CD8-positive, alpha-beta memory T cell (primary cell): ENCODE measurements at places on chromosomes 1 and 21. TPM values are rescaled to one million over a fixed set of nuclear protein-coding genes. Genes with fewer than 3 reads are reported as not detected.

The FAM229A gene
- total RNA-seq: 5.2 TPM

GRCh38 chr1:115771847-115772457 is 3.4 kb upstream of the CASQ2 start:
- no peak for DNase-seq
- no peaks in the 10 kb centered on the region for H3K4me1 ChIP-seq
- H3K27me3 ChIP-seq: no peaks in the 10 kb centered on the region
- no peaks in the 10 kb centered on the region for H3K36me3 ChIP-seq

DNA sequence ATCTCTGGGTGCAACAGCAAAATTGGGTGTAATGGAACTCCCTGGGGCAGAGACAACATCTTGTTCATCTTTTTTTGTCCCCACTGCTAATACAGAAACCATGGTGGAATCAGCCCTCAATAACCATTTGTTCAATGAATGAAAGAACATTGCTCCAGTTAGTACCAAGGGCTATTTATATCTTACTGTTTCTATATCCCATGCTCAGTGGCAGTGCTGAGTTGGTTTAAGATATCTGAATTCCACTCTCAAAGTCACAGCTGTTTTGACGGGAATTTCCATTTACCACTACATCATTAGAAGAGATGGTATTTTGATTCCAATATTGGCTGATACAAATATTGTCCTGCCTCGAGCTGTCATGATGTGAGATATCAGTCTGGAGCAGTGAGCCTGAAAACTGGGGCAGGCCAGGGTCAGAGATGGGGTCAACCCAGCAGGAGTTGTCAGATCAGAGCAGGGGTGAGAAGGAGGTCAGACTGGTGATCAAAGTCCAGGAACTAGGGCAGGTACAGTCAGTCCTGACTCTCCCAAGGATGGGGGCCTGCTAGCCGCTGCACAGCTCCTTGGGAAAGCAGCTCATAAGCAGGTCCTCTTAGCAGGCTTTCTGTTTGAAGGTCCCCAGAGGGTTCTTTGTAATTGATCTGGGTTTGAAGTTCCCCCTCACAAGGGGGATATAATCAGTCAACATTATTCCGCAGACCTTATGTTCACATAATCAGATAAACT is 5.8 kb upstream of the PHC2 start:
- no peak for DNase-seq
- no peaks in the 10 kb centered on the region for H3K4me1 ChIP-seq
- no peaks in the 10 kb centered on the region for H3K36me3 ChIP-seq
- no peak overlapping the region for H3K4me3 ChIP-seq

- no peaks in the 10 kb centered on the region for H3K27me3 ChIP-seq
- no peaks in the 10 kb centered on the region for H3K36me3 ChIP-seq
- DNase-seq: no peak
- H3K4me3 ChIP-seq: no peak overlapping the region
These were observed 78.7 kb downstream of the PAPPA2 start for GRCh38 chr1:176541663-176542062.

The NCMAP gene
- not detected for total RNA-seq

The GIPC2 gene
- total RNA-seq: 0.35 TPM

The NBPF10 gene
- 0.85 TPM for total RNA-seq

DNA sequence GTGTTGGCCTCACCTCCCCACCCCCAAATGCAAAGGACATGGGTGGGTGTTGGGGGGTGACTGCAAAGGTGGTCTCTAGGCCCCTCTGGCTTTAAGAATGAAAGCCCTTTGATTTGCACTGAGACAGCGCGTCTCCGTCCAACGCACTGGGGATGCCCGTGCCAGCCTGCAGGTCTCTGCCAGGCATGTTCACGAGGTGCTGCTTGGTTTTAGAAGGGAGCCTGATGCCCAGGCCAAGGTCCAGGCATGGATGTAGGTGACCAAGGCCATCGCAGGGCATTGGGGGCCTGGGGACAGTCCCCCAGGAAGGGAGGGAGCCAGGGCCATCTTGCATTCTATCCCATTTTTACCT is 363.6 kb upstream of the VAMP3 start:
- no peaks in the 10 kb centered on the region for H3K4me1 ChIP-seq
- no peaks in the 10 kb centered on the region for H3K27me3 ChIP-seq
- H3K4me3 ChIP-seq: no peak overlapping the region
- H3K27ac ChIP-seq: no peak overlapping the region

- no peaks in the 10 kb centered on the region for H3K27me3 ChIP-seq
- no peaks in the 10 kb centered on the region for H3K36me3 ChIP-seq
- no peak overlapping the region for H3K4me3 ChIP-seq
- no peaks in the 10 kb centered on the region for H3K4me1 ChIP-seq
- no peak overlapping the region for H3K27ac ChIP-seq
- no peak for DNase-seq
These were observed 34.0 kb upstream of the ZNF281 start for GRCh38 chr1:200443860-200444259.

The RGSL1 gene
- total RNA-seq: not detected
